ENCODE measurements at places on chromosomes 16 and 17. TPM values are rescaled to one million over a fixed set of nuclear protein-coding genes. Genes with fewer than 3 reads are reported as not detected.

DNA sequence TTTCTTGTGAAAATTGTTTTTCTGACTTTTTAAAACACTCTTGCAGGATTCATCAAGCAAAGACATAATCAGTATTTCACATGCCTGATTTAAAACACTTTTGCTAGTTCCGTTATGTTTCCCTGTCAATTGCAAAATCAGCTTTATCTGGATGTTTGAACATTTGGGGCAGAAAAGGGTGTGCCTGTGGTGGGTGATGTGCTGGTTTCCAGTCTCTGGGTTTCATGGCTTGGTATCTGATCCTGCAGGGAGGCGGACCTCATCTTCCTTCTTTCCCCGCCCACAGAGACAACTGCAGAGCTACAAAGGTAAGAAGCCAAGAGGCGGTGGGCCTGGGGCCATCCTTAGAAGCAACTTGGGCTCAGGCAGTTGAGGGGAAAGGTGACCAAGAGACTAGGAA lies 41.8 kb downstream of the NLRC5 start:
- no peak for DNase-seq

DNA sequence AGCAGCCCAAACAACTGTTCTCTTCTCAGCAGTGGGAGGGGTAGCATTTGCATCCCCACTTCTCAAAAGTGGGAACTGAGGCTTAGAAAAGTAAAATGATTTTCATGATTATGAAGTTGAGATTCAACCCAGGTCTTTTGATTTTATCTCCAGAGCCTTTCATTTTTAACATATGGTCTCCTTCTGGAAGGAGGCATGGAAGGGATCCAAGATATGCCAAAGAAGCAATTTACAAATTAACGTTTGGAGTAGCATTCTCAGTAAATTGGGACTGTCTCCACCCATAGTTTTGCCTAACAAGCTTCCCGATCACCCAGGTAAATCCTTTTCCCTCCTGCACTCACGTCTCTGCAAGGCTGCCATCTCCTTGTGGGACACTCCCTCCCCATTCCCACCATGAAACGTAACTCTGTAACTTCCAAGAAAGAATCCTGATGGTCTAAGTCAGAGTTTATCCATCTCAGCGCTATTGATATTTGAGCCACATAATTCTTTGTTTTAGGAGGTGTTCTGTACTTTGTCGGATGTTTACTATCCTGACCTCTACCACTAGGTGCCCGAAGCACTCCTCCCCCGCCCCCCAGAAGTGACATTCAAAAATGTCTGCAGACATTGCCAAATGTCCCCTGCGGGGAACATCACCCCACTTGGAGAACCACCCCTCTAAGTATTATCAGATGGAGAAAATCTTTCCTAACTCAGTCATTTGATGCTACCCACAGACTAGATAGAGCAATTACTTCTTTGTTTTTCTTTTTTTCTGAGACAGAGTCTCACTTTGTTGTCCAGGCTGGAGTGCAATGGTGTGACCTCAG lies 32.9 kb upstream of the NFAT5 start:
- no peak for DNase-seq

GRCh38 chr16:86211265-86211664 lies 299.1 kb upstream of the FOXF1 start:
- no peak for DNase-seq

GRCh38 chr16:71540-72401 lies 660 bp downstream of the RHBDF1 start:
- peak; percentile 78 for DNase-seq

GRCh38 chr17:6346986-6347385 lies 87.9 kb downstream of the AIPL1 start:
- no peak for DNase-seq

- no peak for DNase-seq
Measured at GRCh38 chr17:48389903-48390302, 40.1 kb downstream of the SKAP1 start.

GRCh38 chr17:27485125-27485524 lies 28.9 kb downstream of the KSR1 start:
- DNase-seq: no peak

- no peak for DNase-seq
Measured at GRCh38 chr16:58475091-58475619, 24.8 kb upstream of the NDRG4 start.

DNA sequence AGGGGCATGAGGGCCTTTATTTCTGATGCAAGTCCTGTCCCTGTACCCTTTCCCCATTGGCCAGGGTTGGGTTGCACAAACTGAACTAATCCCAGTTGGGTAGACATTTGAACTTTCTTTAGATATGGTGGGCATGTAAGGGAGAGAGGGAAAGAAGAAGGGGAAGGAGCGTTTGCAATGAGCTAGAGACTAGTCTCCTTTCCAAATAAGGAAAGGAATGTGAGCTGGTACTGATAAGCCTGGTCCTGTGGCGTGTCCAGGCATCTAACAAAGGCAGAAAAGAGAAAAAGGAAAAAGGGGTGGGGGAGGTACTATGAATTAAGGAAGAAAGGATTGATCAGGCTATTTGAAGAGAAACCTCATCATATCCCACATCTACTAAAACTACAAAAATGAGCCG lies 20.3 kb downstream of the CHMP6 start:
- DNase-seq: no peak

DNA sequence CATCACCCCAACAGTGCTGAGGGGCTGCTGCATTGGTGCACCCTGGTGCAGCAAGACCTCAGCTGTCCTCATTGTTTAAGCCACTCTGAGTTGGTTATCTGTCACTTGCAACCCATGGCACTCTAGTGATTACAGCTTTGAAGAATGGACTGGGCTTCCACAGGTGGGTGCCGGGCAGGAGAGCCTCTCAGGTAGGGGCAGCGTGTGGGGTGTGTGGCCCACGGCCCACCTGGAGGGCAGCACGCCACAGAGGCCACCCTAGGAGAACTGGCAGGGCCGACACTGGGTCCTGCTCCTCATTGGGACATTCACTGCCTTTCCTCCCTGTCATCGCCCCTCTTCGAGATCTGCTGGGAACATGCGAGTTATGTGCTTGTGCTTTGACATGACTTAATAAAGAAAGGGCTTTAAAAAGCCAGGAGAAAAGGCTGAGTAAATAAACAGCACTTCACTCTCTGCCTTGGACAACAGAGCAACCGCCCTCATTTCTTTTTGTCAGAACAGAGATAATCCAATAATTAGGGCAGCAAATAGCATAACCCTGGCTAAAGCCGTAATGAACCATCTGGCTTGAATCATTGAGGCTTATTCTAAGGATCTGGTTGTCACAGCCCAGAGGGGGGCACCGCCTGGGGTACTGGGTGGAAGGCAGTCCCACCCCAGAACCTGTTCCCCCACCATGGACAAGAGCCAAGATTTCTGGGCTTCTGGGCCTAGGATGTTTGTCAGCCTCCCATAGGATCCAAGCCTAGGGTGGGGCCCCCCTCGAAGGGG lies 3.0 kb downstream of the DOC2B start:
- no peak for DNase-seq

- DNase-seq: no peak
Measured at GRCh38 chr16:89707695-89708094, 6.2 kb upstream of the SPATA2L start.

- DNase-seq: no peak
Measured at GRCh38 chr17:32479074-32479617, 7.6 kb upstream of the CDK5R1 start.

DNA sequence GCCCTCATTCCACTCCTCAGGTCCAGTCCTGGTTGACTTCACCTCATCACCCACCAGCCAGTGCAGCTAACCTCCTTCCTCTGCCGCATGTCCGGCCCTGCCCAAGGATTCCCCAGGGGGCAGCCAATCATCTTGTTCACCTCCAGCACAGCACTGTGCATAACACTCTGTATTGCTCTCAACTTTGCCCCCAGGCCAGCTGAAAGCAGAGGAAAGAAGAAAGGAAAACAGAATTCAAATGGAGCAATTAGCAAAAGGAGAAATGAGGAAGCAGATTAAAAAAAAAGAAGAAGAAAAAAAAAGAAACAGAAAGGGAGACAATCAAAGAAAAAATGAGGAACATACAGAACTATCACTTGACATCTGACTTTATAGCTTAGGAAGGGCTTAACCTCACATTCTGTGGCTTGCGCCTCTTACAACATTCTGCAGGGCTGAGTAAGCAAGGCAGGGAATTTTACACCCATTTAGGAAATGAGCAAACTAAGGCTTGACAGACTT lies 26.1 kb downstream of the GAS7 start:
- no peak for DNase-seq

GRCh38 chr16:49491771-49492761 lies 118.5 kb downstream of the C16orf78 start:
- peak; percentile 82 for DNase-seq

GRCh38 chr17:34841467-34841866 lies 119.8 kb downstream of the CCT6B start:
- no peak for DNase-seq

DNA sequence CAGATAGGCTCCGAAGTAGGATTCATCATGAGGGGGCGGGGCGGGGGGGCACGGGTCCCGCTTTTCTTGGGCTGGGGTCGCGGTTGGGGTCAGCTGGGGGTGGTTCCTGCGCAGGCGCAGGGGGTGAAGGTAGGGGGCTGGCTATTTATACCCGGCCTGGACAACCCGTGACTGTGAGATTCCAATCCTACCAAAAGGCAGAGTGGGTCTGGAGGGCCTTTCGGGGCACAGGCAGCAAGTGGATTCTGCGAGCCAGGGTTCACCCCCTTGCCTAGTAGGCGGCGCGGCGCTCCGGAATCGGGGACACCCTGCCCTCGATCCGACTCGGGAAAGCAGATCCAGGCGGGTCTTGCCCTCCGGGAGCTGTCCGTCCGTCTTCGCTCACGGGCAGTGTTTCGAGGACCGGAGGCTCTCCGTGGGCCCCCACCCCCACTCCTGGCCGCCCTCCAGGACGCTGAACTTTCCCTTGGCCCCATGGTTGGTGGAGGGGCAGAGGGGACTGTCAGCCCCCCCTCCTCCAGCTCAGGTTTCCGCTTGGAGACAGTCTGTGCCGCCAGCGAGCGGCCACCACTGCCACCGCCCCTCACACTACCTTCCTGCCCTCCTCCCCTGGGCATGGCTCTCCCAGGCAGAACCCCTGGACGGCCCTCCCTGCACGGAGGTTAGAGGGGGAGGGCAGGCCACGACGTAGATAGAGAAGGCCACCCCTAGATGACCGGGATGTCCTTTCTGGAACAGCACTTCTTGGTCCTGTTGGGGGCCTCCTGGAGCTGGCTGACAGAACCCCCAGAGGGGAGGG lies 634 bp downstream of the SLC2A4 start:
- peak; percentile 41 for DNase-seq

DNA sequence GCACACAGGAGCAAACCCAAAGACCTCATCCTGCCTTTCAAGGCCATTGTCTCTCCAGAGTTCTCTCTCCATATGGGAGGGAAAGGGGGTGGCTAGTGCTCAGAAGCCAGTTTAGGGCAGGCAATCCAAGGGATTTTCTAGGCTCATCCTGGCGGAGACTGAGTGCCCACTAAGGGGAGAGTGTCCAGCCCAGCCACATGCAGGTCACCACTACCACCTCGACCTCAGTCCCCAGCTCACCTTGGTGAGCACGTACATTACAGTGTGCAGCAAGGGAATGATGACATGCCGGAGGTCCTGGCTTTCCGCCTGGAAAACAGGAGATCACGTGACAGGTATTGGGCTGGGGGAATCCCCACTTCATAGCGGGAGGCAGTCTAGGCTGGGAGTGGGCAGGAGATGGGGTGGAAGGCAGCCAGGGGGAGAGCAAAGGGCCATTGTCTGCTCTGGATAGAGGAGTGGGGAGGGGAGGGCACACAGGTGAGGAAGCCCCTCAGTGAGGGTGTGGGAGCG lies 29.9 kb downstream of the PIK3R6 start:
- no peak for DNase-seq

GRCh38 chr17:9645851-9646545 lies 681 bp downstream of the USP43 start:
- peak; percentile 74 for DNase-seq

The COPS3 gene
- total RNA-seq: 74.8 TPM

The CBX8 gene
- total RNA-seq: 2.1 TPM

The ABCA10 gene
- total RNA-seq: not detected

The ADAM11 gene
- total RNA-seq: 4.1 TPM

The JPH3 gene
- total RNA-seq: 39.0 TPM

The BAIAP3 gene
- total RNA-seq: 16.5 TPM

The DERL2 gene
- 39.4 TPM for total RNA-seq

The DLX3 gene
- 0.44 TPM for total RNA-seq

The FA2H gene
- 6.6 TPM for total RNA-seq

Measured in WTC11 (cell line).